Progenitor cell of endocrine pancreas (in vitro differentiated cells): ENCODE measurements at places on chromosomes 5 and 9.
A peak's percentile ranks its signal among the peaks of the same experiment; 100 is the strongest.

DNA sequence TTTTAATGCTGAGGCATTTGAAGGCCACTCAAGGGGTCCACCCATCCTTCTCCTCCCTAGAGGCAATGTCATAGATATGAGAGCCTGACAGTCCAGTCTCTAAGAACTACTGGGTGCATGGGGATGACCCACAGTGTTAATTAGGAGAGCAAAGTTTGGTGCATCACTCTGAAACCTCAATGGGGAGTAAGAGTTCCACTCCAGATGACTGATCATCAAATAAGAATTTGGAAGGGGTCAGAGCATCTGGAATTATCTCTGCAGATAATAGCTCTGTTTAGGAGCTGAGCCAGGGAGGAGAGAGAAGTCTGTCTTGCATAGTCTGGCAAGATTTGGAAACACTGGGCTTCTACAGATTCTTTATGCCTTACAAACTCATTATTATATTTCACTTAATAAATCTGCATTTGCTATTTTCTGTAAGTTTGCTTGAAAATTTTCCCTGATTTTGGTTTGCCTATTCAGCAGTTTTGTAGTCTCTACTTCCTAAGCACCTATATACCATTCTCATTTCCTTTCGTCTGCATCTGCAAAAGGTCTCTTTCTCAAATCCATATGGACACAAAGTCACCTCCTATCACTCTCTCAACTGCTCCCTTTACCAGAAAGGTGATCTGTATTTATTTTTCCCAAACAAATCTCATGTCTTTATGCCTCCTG, 27.7 kb downstream of the FGF10 start:
- DNase-seq, result no peak

DNA sequence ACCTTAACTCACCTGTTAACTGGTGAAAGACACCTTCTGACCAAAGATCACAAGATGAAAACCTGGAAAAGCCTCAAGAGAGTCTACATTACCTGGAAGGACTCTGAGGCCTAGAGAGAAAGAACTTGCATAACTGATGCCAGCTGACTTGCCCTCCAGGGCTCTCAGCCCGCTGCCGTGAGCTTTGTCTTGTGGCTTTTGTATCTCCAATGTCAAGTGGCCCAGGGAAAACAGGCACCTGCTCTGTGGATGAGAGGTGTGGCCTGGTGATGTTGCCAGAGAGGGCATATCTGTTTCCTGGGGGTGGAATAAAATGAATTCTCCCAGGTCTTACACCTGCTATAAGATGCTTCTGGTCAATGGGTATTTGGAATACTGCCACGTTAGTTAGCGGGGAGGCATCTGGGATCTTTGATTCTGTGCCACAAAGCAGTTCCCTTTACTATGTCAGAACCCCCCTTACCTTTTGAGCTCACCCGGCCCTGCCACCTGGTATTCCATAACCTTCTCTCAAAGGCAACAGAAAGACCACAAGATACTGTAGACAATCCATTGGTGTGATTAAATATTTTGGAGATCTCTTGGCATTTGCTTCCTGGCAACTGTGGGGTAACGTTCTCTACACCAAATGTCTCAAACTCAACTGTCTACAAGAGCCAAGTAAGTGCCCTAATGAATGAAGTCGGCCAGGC, 54.9 kb upstream of the N4BP3 start:
- no peak for DNase-seq

DNA sequence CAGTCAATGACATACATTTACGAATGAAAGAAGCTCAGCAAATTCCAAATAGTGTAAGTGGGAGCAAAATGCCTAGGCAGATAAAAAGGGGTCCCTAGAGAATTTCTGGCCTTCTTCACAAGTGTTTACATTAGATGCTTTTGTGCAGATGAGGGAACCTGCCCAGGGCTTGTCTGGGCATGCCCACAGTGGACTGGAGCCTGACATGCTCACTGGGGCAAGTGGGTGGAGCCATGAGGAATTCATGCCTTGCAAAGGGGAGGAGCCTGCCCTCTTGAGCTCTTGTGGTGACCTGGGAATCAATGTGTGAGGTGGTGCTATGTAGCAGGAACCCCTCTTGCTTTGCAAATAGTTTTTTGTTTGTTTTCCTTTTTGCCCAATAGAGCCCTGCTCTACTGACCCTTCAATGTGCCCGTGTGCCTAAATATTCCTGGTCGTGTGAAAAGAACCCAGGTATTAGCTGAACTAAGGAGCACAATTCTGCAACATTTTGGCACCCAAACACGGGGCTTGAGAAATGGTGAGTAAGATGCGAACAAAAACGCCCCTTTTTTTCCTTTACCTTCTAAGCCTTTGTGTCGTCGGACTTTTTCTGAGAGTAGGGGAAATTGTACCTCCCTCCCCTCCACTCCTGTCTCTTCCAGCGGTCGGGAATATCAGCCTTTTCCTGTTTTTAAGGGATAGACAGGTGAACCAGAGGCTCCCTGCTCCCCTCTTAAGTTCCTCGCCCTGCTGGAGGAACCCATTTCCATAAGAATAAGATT, 433.8 kb upstream of the CDH9 start:
- peak; percentile 61 for DNase-seq

GRCh38 chr5:89343666-89344065, 460.7 kb upstream of the MEF2C start:
- no peak for DNase-seq

DNA sequence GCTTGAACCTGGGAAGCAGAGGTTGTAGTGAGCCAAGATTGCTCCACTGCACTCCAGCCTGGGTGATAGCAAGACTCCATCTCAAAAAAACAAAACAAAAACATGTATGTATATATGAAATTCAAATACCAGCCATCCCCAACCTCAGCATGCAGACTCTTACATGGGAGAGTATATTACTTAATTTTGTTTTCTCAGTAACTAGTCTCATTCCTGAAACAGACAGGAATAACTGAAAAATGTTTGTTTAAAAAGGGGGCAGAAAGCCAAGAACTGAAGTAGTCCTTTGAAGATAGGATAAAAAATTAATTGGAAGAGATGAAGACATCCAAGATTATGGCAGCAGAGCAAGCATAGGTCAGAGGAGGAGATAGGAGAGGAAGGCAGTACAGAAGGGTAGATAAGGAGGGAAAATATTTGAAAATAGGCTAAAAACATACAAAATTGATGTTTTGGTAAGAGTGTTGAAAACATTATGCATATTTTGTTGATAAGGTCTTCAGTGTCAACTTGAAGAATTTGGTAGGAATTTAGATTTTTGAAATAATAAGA, 309.9 kb downstream of the MAT2B start:
- no peak for DNase-seq

- no peak for DNase-seq
Observed at GRCh38 chr5:127565586-127566270, 48.3 kb downstream of the PRRC1 start.

- no peak for DNase-seq
Observed at GRCh38 chr5:154370813-154371212, 75.0 kb upstream of the SAP30L start.

- no peak for DNase-seq
Observed at GRCh38 chr9:76926846-76927245, 20.9 kb upstream of the PRUNE2 start.

GRCh38 chr5:96652769-96653454, 9.3 kb upstream of the CAST start:
- no peak for DNase-seq

GRCh38 chr5:35152733-35153132, 77.6 kb downstream of the PRLR start:
- DNase-seq, result no peak

GRCh38 chr5:18314192-18314778, 680.0 kb downstream of the TAF11L14 start:
- no peak for DNase-seq

GRCh38 chr5:150651382-150651781, 9.7 kb upstream of the MYOZ3 start:
- DNase-seq, result no peak

- no peak for DNase-seq
Observed at GRCh38 chr9:114855488-114855887, 49.6 kb upstream of the TNFSF15 start.

DNA sequence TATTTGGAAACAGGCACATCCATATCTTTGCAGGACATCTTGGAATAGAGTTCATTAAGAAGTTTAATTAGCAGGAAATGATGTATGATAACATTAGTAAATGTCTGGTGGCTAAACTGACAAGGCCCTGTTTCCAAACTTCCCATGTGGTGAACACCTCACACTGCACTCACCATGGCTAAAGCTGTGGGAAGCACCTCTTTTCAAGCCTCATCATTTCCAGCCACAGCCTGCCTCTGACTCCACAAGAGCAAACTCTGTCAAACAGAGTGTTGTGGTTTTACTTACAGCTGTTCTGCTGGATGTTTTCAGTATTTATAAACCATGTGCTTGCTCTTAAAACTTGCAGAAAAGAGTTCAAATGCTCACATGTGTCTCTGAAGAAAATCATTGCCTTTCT, 14.9 kb upstream of the NDUFB6 start:
- no peak for DNase-seq

GRCh38 chr5:134125039-134126015, 10.8 kb downstream of the TCF7 start:
- DNase-seq, result no peak

DNA sequence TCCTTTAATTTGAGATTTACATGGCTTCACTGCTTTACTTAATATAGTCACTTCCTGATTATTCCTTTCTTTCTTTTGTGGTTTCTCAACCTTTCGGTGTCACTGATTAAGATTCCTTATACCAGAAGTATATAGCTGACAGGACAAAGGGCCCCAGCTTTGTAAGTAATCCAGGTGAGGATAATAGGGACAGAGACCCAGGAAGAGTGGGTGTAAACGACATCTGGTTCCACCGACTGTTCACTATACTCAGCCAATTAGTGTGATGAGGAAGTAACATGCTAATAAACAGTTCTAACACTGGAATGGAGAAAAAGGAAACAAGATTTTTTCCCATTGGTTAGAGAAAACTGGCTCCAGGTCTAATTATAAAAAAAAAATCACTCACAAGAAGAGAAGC, 286.3 kb upstream of the EFNA5 start:
- DNase-seq, result no peak

DNA sequence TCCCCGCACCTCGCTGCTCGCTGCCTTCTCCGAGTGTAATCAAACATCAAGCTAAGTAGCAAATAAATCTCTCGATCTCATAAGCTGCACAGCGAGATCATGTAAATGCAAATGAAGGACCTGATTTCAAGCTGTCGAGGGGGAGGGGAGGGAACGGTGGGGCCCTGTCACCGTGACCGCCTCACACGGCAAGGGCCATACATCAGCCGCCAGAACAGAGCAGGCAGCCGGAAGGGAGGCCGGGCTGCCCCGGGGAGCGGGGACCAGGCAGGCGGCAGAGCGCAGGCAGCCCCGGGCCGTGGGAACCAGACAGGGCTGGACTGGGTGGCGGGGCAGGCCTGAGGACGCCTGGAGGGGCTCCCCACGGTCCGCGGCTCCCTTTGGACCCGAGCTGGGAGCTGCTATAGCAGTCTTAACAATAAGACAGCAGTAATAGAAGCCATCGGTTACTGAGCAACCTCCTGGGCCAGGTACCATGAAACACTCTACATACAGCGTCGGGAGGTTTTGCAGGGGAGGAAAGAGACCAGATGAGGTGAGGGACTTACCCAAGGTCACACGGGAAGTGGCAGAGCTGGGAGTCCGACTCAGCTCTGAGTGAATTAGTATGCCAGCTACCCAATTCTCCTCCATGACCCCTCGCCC, 76.8 kb downstream of the CFAP77 start:
- no peak for DNase-seq

GRCh38 chr5:157458835-157459234, 1.2 kb upstream of the NIPAL4 start:
- DNase-seq, result no peak

DNA sequence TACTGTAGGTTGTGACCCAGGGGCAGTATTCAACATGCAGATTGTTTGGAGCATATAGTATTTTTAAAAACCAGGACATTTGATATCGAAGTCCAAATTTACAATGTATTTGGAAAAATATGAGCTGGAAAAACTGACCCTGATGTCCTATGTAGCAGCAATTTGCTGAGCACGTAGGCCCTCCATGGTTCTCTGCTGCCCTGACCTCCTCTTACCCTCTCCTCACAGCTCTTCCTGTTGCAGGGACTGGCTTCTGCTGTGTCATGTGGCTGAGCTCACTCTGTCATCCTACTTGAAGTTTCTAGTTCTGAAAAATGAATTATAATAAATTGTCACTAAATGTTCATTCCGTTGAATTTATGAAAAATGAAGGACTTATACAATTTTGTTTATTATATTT, 4.1 kb upstream of the ASPN start:
- DNase-seq, result no peak

DNA sequence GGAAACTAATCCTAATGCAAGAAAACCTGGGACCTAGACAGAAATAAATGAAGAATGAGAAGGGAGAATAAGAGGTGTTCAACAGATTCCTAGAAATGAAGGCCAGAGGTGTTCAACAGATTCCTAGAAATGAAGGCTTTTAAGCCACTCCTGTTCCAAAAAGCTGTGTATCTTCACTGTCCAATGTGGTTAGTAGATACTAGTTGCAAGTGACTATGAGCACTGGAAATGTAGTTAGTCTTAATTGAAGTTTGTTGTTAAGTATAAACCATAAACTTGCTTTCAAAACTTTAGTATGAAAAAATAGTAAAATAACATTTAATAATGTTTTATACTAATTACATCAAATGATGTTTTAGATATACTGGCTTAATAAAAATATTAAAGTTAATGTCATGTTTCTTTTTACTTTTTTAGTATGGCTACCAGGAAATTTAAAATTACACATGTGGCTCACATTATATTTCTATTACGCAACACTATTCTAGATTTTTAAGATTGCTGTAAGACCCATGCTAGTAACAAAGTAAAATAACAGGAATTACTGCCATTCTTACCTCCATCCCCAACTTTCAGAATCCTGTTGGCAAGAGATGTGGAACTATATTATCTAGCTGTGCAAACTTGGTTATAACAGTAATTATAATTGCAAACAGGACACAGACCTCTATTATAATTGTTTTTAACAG, 57.5 kb downstream of the RICTOR start:
- no peak for DNase-seq

GRCh38 chr9:105693435-105694189, 729 bp upstream of the TMEM38B start:
- no peak for DNase-seq
